ENCODE measurements at places on chromosomes 5 and 9.

GRCh38 chr9:8857926-8858595, 1058.5 kb upstream of the DMAC1 start:
- DNase-seq, result no peak

DNA sequence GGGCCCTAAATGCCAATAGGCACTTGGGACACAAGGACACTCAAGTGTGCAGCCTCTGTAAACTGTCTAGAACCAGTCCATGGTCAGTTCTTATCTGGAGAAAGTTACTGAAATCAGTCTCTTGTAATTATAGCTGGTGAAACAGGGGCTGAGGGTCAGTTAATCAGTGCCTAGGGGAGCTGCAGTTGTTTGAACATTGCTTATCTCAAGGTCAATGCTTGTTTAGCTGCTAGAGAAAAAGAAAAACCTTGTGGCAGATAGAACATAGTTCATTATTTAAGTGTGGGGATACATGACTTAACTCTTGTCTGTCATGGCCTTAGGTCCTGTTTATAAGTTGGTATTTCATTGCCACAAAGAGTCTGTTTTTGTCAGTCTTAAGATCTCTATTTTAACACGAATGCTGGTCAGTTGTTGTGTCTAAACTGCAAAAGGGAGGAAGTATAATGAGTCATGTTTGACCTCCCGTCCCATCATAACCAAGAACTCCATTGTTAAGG, 108.0 kb downstream of the STARD4 start:
- DNase-seq, result no peak

DNA sequence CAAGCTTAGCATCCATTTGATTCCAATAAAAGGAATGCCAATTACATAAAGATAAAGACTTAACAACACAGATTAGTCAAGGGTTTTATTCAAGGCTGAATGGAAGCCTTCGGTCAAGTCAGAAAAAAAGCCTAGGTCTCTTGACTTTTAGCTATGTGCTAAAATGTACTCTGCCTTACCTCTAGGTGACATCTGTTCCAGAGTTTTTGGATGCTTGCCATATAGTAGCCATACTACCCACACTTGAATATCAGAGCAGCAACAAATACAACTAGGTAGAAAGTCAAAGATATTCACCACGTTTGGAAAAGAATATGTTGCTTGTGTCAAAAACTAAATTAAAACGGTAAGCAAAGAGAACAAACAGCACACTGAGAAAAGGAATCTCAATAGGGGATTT, 484.7 kb downstream of the ELAVL2 start:
- no peak for DNase-seq

- no peak for DNase-seq
These were observed 511.2 kb downstream of the SEMA5A start for GRCh38 chr5:9034649-9035048.

DNA sequence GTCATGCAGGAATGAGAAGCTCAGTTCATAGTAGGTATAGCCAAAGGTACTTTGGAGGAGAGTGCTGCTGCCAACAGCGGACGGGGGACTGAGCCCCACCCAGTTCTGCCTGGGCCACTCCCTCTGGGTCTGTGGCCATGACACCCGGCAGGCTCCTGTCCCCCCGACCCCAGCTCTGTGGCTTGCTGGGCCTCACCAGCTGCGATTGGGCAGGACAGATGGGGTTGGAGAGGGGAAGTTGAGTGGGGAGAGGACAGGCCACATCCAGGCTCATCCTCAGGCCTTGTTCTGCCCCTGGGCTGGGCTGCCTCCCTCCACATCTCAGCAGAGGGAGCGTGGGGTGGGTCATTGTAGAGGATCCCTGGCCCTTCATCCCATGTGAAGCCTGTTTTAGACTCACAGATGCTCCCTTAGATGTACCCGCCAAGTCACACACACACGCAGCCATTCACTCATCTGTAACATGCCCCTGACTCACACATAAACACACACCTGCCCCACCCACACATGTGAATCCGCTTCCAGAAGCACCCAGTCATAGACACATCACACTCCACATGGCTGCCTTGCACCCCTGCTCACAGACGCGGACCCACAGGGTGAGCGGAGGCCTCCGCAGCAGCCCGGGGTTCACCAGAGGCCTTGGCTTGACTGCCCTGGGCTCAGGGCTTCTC, 48.8 kb downstream of the NTNG2 start:
- DNase-seq, result no peak

Measured in stimulated activated CD4-positive, alpha-beta T cell treated with anti-CD3 and anti-CD28 coated beads, TNF-alpha, amount 100 ng/mL, for 1 hour (primary cell).